ENCODE measurements at places on chromosomes 7 and 10. TPM values are rescaled to one million over a fixed set of nuclear protein-coding genes. Genes with fewer than 3 reads are reported as not detected.

AKR1C1 gene
- 44.5 TPM for polyA plus RNA-seq

CYP2W1 gene
- not detected for polyA plus RNA-seq

CCDC172 gene
- not detected for polyA plus RNA-seq

VAX1 gene
- not detected for polyA plus RNA-seq

RBM33 gene
- polyA plus RNA-seq: 33.2 TPM

VPS37D gene
- 1.2 TPM for polyA plus RNA-seq

TMEM176A gene
- not detected for polyA plus RNA-seq

MYL7 gene
- 1.7 TPM for polyA plus RNA-seq

CCDC7 gene
- 2.2 TPM for polyA plus RNA-seq

TMEM168 gene
- polyA plus RNA-seq: 16.0 TPM

HMX2 gene
- polyA plus RNA-seq: not detected

SPDYE11 gene
- 0.65 TPM for polyA plus RNA-seq

CPA4 gene
- polyA plus RNA-seq: 11.9 TPM

CHRM2 gene
- 1.8 TPM for polyA plus RNA-seq

SVOPL gene
- not detected for polyA plus RNA-seq

CRYGN gene
- not detected for polyA plus RNA-seq

PTPRZ1 gene
- not detected for polyA plus RNA-seq

STEAP1B gene
- polyA plus RNA-seq: 24.9 TPM

OPALIN gene
- polyA plus RNA-seq: not detected

TMEM196 gene
- not detected for polyA plus RNA-seq

ST8SIA6 gene
- not detected for polyA plus RNA-seq

SLC25A28 gene
- 13.1 TPM for polyA plus RNA-seq

CYP2C9 gene
- not detected for polyA plus RNA-seq

STRA8 gene
- not detected for polyA plus RNA-seq

NKX1-2 gene
- not detected for polyA plus RNA-seq

CNPY1 gene
- polyA plus RNA-seq: not detected

TIAL1 gene
- 21.2 TPM for polyA plus RNA-seq

GPR26 gene
- not detected for polyA plus RNA-seq

LRRD1 gene
- not detected for polyA plus RNA-seq

GPER1 gene
- 6.7 TPM for polyA plus RNA-seq

SPOCK2 gene
- 0.04 TPM for polyA plus RNA-seq

MEOX2 gene
- not detected for polyA plus RNA-seq

CALML3 gene
- polyA plus RNA-seq: not detected

CYP2C18 gene
- not detected for polyA plus RNA-seq

INA gene
- 0.18 TPM for polyA plus RNA-seq

HYAL4 gene
- not detected for polyA plus RNA-seq

MBL2 gene
- not detected for polyA plus RNA-seq

TMEM213 gene
- not detected for polyA plus RNA-seq

FAM13C gene
- 0.56 TPM for polyA plus RNA-seq

OPN1SW gene
- 2.2 TPM for polyA plus RNA-seq

TWIST1 gene
- polyA plus RNA-seq: 17.5 TPM

KIAA1549 gene
- polyA plus RNA-seq: 2.1 TPM

Data from GM23248 (cell line).